NCI-H187 (cell line): ENCODE measurements at places on chromosomes 16 and 17.

GRCh38 chr17:71104225-71104624 lies 934.9 kb downstream of the KCNJ2 start:
- no peak for DNase-seq

DNA sequence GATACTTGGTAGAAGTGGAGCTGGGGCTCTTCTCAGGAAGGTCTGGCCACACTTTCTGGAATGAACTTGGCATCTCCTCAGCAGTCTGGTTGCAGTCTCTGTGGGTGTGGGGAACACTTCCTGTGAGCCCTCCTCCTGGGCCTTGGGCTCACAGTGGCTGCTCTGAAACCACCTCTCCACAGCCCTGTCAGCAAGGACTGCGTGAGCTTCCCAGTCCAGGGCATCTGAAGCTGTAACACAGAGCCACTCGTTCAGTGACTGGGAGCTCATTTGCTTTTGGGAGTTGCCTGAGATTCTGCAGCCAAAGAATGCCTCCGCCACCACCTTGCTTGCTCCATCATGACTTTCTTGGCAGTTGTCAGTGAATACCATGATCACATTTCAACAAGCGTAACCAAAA lies 60.0 kb downstream of the CLEC16A start:
- DNase-seq, result no peak

DNA sequence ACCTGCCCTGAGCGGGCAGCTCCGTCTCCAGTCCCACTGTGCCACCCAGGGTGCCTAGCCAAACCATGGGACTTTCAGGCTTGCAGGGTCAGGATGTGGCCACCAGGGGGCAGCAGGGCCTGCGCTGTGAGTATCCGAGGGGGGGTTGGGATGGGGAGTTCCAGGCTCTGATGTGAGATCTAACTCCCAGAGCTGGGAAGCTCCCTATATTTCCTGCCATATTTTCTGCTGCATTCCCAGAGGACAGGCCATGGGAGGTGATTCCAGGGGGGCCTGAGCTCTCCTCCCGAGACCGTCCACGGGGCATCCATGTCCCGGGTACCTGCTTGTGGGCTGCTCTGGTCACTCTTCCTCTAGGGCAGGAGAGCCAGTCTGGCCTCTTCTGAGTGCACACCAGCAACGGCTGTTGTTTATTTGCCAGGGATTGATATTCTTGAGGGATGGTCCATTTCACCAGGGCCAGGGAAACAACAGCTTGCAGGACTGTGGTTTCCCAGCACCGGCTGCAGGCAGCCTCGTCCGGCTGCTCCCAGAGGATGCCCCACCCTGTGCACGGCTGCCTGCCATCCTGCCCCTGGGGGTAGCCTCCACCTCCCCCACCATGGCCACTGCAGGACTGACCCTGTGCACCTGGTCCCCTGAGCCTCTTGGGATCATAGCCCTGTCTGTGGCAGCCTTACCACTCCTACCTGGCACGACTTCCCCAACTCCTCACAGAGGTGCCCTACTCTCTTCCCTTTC lies 1.2 kb downstream of the GPR142 start:
- no peak for DNase-seq

GRCh38 chr16:52561910-52562741 lies 15.2 kb upstream of the TOX3 start:
- peak; percentile 75 for DNase-seq

DNA sequence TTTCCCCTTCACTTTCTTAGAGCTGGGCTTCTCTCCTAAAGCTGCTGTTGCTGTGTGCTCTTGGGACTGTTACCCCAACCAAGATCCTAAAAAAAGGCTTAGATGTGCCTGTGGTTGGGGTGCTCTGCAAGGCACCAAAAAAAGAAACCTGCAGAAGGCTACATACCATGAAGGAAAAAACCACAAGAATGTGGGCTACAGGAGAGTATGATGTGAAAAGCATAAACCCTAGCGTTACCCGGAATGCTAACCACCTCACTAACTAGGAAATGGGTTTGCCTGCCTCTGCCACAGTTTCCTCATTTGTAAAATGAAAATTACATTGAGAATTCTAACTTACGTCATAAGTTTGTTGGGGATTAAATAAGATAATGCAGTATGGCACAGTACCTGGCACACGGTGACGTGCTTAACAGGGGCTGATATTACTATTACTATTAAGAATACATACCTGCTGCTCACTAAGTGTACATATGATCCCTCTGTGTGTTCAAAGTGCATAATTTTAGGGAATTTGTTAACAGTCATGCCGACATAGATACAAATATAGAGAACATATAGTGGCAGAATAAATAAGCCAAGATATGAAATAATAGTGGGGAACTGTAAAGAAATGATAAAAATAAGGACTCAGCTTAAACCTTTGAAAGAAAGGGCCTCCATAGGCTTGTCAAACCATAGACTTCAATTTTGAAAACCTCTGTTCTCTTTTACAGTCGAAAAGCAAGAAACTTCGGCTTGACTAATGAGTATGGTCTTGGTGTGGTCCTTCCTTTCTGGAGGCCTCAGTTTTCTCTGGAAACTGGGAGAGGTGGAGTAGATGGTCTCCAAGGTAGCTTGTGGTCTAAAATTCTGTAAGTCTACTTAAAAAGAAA lies 177.8 kb upstream of the TBX2 start:
- DNase-seq, result no peak

DNA sequence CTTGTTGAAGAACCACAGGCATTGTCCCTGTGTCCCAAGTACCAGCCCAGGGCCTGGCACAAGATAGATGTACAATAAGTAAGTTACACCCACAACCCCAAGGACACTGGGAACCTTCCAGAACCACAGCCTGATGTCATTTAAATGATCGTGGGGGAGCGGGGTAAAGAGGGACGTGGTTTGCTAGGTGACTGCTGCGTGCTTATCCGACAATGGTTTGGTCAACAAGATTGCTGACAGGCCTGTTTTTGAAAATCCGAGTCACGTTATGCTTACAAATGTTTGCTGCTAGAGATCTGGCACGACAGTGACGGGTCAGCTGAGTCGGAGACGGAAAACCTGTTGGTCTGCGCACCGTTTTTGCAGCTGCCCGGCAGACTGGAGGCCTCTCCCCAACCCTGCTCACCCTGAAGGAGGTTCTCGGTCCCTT lies 22.8 kb downstream of the COTL1 start:
- DNase-seq, result no peak

DNA sequence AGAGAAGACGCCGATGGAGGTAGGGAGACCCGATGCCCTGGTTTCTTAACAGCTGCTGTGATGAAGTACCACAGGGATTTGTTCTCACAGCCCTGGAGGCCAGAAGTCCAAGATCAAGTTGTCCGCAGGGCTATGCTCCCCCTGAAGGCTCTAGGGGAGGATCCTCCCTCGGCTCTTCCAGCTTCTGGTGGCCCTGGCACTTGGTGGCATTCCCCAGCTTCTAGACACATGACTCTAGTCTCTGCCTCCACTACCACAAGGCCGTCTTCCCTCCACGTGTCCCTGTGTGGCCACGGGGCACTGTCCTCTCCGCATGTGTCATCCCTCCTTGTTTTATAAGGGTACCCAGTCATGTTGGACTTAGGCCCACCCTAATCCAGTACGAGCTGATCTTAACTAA lies 375.2 kb downstream of the SLC39A11 start:
- DNase-seq, result no peak

DNA sequence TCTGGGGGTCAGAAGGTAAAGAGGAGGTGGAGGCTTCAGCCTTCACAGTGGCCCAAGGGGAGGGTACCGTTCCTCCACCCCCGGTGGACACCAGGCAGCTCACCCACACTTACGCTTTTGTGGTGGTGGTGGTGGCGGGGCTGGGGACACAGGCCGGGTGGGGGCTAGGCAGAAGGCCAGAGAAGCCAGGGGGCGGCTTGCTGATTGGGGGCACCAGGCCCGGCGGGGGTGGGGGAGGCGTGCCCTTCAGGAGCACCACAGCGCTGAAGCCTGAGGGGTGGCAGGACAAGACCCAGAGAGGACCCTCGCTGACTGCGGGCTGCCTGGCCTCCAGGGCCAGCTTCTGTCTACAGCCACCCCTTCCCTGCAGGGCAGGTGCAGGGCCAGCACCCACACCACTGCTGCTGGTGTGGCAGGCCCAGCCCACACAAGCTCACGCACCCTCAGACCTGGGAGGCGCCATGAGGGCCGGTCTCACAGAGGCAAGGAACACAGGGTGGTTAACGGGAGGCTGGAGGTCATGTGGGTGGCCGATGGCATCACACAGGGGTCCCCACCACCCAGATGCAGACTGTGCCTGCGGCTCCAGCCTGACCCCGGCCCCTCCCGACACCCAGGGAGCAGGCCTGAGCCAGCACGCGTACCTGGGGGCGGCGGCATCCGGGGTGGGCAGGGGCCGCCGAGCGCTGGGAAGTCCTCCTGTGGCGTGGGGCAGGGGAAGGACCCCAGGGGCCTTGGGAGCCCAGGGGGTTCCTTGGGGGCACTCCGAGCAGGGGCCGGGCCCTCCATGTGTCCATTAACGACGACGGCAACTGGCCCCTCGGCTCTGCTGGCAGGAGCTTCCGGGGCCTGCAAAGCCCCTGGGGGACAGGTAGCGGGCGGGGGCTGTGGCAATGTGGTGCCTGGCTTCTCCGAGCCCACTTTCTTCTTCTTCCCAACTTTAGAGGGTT lies 9.4 kb downstream of the SYNGR3 start:
- no peak for DNase-seq

DNA sequence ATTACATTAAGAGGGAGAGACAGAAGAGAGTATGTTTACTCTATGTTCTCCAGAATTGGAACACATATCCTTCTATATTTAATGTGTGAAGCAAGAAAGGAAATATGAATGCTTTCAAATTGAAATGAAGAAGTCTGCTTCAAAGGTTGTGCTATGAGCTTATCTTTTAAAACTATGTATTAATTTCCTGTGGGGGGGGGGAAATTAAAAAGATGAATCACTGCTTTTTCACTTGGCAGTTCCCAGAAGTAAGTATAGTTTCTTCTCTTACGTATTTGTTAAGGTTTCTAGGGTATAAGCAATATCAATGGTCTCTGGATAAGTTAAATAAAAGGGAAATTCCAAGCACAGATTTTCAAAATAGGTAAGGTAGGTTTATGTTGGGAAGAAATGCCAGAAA lies 7.0 kb downstream of the TERF2 start:
- DNase-seq, result no peak

- DNase-seq, result no peak
These were observed 25.4 kb upstream of the KRT20 start for GRCh38 chr17:40910441-40910841.

- DNase-seq, result no peak
These were observed 78.5 kb downstream of the TUBD1 start for GRCh38 chr17:59814276-59814675.

DNA sequence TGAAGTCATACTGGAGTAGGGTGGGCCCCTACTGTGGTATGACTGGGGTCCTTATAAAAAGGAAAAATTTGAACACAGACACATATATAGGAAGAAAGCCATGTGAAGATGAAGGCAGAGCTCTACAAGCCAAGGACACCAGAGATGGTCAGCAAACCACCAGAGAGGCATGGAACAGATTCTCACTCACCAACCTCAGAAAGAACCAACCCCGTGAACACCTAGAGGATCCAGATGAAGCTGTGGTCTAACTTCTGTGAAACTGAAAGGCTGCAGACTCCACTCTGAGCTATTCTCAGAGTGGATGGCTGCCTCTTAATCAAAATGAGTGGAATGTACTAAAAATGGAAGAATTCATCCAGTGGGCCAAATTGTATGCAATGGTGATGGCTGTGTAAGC lies 149.6 kb downstream of the ABCA8 start:
- DNase-seq, result no peak

- no peak for DNase-seq
These were observed 5.0 kb downstream of the ARMC7 start for GRCh38 chr17:75114552-75115314.

GRCh38 chr16:47928008-47928407 lies 227.8 kb downstream of the ABCC12 start:
- DNase-seq, result no peak

DNA sequence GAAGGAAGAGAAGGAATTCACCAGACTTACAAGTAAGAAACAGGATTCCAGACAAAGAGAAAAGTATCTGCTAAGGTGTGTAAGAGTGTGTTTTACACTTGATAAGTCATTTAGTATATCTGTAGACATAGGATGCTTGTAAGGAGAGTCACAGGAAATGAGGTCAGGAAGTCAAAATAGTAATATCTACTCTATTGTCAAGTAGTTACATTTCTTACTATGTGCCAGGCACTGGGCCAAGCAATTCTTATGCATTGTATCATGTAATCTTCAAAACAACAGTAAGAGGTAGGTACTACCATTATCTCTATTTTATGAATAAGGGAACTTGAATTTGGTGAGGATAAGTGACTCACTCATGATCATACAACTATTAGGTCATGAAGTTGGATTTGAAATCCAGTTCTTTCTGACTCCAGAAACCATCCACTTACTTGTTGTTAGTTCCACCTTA lies 129.1 kb downstream of the SNX11 start:
- no peak for DNase-seq

GRCh38 chr16:27425961-27426360 lies 24.0 kb downstream of the IL21R start:
- DNase-seq, result no peak

- DNase-seq, result no peak
These were observed 908 bp upstream of the CLUH start for GRCh38 chr17:2712300-2713043.

DNA sequence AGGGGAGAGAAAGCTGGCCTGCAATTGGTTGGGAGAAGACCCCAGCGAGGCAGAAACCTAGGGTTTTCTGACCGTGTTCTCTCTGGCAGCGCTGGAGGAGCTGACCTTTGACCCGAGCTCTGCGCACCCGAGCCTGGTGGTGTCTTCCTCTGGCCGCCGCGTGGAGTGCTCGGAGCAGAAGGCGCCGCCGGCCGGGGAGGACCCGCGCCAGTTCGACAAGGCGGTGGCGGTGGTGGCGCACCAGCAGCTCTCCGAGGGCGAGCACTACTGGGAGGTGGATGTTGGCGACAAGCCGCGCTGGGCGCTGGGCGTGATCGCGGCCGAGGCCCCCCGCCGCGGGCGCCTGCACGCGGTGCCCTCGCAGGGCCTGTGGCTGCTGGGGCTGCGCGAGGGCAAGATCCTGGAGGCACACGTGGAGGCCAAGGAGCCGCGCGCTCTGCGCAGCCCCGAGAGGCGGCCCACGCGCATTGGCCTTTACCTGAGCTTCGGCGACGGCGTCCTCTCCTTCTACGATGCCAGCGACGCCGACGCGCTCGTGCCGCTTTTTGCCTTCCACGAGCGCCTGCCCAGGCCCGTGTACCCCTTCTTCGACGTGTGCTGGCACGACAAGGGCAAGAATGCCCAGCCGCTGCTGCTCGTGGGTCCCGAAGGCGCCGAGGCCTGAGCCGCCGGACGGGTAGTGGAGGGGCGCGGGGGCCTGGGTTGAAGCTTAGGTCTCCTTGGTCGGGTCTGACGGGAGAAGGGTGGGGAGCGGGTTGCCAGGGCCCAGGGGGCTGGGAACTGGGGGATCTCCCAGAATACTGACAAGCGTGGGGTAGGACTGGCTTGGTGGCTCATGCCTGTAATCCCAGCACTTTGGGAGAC lies 7.4 kb upstream of the PYDC1 start:
- DNase-seq, result no peak
